ENCODE measurements at places on chromosomes 3 and 15.

GRCh38 chr15:88606070-88606794, 14.9 kb upstream of the AEN start:
- no peak for DNase-seq

DNA sequence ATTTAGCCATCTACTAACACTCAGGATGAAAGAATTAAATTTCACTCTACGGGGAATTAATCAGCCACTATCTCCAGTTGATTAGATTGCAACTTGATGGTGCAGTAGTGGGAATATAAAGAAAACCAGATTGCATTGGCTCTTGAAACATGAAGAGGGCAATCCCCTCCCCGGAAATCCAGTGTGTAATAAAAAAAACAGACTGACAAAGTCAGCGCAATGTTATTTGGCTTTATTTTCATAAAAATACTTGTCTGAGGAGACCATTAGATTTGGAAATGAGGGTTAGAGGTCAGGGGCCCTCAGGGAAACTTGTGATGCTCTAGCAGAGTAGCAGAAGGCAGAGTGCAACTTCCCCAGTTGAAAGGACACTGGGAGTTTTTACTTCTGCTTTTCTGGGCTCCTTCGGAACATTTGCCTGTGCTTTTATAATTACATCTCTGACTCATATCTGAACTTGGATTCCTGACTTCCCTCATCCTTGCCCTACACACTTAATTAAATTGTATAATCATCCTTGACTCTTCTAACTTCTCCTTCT, 326.8 kb downstream of the TUSC7 start:
- DNase-seq: peak; percentile 78

DNA sequence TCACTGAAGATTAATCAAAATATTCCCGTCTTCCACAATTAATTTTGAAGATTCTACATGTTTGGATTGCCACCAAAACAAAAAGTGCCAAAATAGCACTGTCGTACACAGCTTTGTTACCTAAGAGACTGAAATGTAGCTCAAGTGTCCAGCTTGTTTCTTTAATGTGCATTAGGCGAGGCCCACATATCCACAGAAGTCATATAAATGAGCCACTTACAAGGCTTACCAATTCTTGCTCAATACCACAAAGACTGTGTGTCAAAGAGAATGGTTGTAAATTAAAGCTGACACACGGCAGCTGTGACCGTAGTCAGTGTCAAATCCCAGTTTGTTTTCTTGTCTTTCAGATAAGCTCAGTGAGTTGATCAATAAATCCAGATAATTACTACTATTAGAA, 639.4 kb upstream of the TBL1XR1 start:
- DNase-seq: no peak

DNA sequence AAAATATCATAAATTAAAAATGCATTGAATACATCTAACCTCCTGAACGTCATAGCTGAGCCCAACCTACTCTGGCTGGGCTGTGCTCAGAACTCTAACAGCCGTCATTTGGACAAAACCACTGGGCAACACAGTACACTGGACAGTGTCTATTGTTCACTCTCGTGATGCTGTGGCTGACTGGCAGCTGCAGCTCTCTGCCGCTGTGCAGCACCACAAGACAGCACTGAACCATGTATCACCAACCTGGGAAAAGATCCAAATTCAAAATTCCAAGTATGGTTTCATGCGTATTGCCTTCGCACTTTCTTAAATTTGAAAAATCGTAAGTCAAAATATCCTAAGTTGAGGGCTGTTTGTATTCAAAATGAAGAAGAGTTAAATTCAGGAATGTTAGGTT, 145.1 kb upstream of the CNTN4 start:
- DNase-seq: no peak

DNA sequence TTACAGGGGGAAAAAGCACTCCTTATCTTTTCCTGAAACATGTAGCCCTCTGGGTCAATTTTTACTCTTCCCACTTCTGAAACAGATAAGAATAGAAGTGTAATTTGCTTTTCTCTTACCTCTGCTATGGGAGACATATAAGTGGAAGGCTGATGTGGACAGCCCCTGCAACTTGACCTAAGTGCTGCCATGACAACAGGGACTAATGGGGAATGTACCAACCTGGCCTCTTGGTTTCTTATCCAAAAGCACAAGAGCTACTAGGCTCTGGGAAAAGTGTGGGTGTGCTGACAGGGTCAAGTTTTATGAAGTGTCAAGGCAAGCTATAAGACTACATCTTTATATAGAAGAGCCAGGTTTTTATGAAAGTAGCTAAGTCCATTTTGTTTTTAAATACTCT, 1246.5 kb downstream of the OTOL1 start:
- no peak for DNase-seq

GRCh38 chr3:151905647-151906046, 32.2 kb downstream of the SUCNR1 start:
- no peak for DNase-seq

DNA sequence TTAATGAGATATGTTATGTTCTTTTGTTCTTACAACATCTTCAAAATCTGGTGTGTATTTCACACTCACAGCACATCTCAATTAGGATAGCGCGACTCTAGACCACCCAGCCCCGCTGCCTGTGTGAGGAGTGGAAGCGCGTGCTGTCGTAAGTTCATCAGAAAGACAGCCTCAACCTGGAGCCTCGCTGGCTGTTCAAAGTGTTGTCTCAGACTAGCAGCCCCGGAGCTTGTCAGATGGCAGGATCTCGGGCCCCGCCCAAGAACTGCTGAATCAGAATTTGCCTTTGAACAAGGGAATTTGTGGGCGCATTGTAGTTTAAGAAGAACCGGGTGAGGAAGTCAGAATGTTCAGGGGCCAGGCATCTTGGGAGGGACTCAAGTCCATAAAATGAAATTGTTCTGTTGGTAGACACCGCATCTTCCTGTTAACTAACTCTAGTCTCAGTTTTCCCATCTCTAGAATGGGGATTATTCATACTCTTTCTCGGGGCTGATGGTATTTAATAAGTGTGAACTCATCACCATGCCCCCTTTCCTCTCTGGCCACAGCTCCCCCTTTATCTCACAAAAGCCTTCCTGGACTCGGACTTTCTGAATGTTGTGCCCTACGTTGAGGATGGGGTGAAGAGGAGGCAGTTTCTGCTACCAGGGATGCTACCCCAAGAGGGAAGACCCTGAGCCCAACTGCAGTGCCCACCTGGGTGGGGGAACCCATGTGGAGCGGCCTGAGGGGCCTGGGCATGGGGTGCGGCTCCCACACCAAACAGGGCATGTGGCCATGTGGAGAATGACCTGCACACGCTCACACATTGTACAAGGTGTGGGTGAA, 40.4 kb downstream of the BHLHE40 start:
- DNase-seq: no peak

- no peak for DNase-seq
Observed at GRCh38 chr15:80679804-80680175, 15.3 kb upstream of the ABHD17C start.

DNA sequence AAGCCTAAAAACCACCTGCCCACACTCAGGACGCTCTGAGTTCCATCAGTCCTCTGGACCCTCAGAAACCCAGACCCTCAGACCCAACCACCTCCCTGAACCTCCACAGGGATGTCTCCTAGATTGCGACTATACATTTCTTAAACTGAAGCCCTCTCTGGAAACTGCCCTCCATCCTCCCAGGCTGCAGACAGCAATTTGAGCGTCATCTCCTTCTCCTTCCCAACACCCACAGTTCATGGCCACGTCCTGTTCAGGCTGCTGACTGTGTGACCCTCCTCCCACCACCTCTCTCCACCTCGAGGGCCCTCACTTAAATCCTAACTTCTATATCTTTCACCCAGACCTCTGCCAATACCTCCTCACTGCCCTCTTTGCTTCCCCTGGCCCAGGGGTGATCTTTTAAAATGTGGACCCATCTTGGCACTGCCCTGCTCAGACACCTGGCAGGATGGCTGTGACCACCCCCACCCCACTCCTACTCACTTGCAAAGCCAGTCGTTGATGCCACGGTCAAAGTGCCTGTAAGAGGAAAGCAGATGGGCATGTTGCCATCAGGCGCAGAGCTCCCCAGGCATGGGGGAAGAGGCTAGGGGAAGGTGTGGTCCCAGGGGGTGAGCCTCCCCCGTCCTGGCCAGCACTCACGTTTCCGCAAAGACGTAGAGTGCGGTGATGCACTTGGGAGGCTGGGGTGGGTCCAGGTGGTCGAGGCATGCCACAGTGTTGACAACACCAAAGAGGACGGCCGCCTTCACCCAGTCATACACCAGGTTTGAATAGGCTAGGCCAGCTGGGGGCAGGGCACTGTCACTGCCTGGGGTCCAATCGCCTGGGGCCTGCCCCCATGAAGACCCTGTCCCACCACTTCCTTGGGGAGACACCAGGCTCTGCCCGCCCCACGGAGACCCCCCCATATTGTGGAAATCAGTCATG, 6.0 kb downstream of the HHATL start:
- DNase-seq: no peak

GRCh38 chr15:75347222-75348033, 589 bp downstream of the NEIL1 start:
- DNase-seq: no peak

GRCh38 chr15:100353449-100353848, 11.7 kb upstream of the ADAMTS17 start:
- no peak for DNase-seq

GRCh38 chr15:70034141-70034540, 63.6 kb downstream of the TLE3 start:
- no peak for DNase-seq

DNA sequence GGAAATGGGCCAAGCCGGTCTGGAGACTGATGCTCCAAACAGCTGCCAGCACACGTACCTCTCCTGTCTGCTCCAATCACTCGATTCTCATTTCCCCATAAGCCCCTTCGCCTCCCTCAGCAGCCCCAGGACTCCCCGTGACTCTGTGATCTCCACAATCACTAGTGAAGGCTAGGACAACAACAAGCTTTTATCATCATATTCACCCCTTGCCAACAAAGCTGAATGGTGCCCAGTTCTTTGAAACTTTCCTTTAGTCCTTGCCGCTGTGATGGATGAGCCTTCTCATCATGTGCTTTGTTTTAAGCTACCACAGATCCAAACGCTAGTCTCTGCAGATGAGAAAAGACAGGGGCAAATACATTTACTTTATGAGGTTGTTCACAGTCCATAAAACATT, 242.0 kb downstream of the SV2B start:
- no peak for DNase-seq

DNA sequence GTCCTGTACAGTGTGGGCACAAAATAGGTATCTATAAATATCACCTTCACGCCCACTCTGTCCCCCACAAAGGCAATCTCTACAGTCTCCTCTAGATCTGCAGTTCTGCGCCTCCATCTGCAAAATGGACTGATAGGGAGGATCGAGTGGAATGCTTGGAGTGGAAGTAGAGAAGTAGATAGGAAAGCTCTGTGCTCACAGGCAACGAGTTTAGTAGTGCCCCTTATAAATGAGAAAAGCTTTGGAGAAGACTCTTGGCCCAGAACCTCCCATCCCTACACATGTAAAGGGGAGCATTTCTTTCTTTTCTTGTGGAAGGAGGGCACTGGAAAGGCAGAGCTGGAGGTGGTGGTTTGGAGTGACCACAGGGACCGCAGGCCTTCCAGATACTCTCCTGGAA, 88.5 kb downstream of the ZNF621 start:
- DNase-seq: no peak

- peak; percentile 66 for DNase-seq
Observed at GRCh38 chr3:185900228-185900627, 37.6 kb downstream of the TRA2B start.

- DNase-seq: no peak
Observed at GRCh38 chr3:147733217-147733616, 324.1 kb downstream of the ZIC1 start.

DNA sequence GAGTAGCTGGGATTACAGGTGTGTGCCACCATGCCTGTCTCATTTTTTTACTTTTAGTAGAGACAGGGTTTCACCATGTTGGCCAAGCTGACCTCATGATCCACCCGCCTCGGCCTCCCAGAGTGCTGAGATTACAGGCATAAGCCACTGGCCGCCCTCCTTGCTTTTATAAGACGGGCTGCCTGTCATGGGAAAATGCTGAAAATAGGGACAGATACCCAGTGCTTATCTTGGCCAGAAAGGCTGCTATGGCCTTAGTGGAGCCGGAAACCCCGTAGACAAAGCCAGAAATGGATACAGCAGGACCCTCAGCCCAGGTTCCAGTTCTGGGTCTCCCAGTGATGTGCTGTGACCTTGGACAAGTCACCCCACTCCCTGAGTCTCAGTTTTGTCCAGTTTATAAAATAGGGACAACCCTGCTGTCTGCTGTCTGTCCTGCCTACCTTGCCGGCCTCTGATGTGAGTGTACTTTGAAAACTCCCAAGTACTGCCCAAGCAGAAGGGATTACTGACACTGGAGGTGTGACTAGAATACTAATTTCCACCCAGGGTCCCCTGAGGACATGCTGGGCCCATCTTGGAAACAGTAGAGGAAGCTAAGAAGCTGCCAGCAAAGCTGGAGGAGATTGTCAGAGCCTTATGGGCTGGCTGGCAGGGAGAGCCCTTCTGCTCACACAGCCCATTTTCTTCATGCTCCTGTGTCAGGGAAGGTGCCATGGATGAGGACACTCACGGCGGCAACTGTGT, 59.6 kb downstream of the BDH1 start:
- DNase-seq: no peak
